ENCODE measurements at places on chromosomes 2 and 18. TPM values are rescaled to one million over a fixed set of nuclear protein-coding genes. Genes with fewer than 3 reads are reported as not detected.

Gene GAREM1
- total RNA-seq = not detected

Gene BCL11A
- 0.81 TPM for total RNA-seq

Gene ABCG5
- total RNA-seq = not detected

Gene ANKRD30B
- not detected for total RNA-seq

Gene TMEM163
- total RNA-seq = 0.93 TPM

Gene CCDC85A
- not detected for total RNA-seq

Gene CAPN13
- not detected for total RNA-seq

Gene PCBP1
- 363 TPM for total RNA-seq

Gene DNAJC5G
- not detected for total RNA-seq

Gene POTEF
- not detected for total RNA-seq

Gene SUMO1
- total RNA-seq = 94.1 TPM

Gene ZDBF2
- total RNA-seq = 3.9 TPM

Gene PUM2
- 107 TPM for total RNA-seq

Gene LPIN1
- 112 TPM for total RNA-seq

Gene MAPRE2
- total RNA-seq = 32.8 TPM

Gene ADI1
- total RNA-seq = 24.7 TPM

Gene PSMA8
- total RNA-seq = 1.3 TPM

Gene MARCHF4
- total RNA-seq = not detected

Gene ADD2
- 2.3 TPM for total RNA-seq

Gene INHBB
- total RNA-seq = not detected

Gene GFPT1
- total RNA-seq = 50.5 TPM

Gene ONECUT2
- total RNA-seq = 0.10 TPM

Gene SERPINB13
- not detected for total RNA-seq

Gene CNRIP1
- total RNA-seq = not detected

Gene MARCO
- not detected for total RNA-seq

Gene SMYD5
- 47.1 TPM for total RNA-seq

Gene UBE2F
- 51.3 TPM for total RNA-seq

Gene MOGAT1
- not detected for total RNA-seq

Gene CPO
- total RNA-seq = not detected

Gene LDAH
- total RNA-seq = 37.1 TPM

Gene TDRD15
- total RNA-seq = 0.14 TPM

Gene RGPD4
- not detected for total RNA-seq

Gene PLEKHH2
- not detected for total RNA-seq

Gene DTYMK
- total RNA-seq = 65.1 TPM

Gene AGAP1
- total RNA-seq = 5.2 TPM

Gene HMSD
- 10.3 TPM for total RNA-seq

Gene GAD1
- not detected for total RNA-seq

Gene PTPRN
- not detected for total RNA-seq

Gene CROCC2
- not detected for total RNA-seq

Gene YPEL5
- 37.7 TPM for total RNA-seq

Gene POTEC
- total RNA-seq = not detected

Gene FHL2
- 0.95 TPM for total RNA-seq

Gene MYO1B
- total RNA-seq = 9.3 TPM

Gene CCDC68
- not detected for total RNA-seq

Gene IL1B
- 12.0 TPM for total RNA-seq

Data from natural killer cell treated with Interleukin-12 subunit alpha and Interleukin-12 subunit beta and Interleukin-15 and Interleukin-18, amount 100 ng/mL, for 72 hours (primary cell).